Esophagus squamous epithelium (tissue), 5 donors: ENCODE measurements at places on chromosomes 5 and 9.

DNA sequence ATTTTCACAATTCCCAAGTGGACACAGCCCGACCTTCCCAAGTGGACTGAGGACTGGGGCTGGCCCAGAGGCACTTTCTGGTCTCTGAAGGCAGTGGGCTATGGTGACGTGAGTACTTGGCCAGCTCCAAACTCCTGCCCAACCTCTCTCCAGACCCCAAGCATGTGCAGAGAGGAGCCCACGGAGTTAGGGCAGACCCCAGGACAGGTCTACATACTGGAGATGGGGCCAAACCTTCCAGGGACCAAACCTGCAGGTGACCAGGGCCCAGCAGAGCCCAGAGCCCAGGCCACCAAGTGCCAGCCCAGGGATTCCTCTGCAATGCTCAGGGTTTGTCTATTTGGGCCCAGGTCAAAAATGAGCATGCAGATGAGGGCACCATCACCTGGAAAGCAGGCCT, 15.3 kb downstream of the BRD3 start:
- DNase-seq, result no peak

DNA sequence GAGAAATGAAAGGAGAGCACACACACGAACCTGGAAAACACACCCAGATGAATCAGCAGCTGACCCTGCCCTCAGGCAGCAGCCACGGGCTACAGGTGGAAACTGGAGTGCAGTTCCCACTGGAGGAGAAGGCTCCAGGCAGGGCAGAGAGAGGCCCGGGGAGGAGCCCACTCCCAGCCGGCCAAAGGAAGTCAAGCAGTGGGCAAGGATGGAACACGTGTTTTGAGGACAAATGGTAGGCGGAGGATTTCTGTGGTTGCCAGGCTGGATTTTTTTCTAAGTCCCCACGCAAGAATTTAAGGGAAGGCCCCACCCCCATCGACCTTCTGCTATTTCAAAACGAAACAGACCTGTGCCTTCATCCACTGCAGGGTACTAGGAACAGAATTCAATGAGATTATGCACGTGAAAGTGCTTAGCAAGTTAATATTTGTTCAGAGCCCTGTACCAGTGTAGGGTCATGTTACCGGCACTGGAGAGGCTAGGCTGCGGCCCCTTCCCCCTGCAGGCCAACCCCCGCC, 6.8 kb downstream of the EPB41L4B start:
- DNase-seq, result no peak

DNA sequence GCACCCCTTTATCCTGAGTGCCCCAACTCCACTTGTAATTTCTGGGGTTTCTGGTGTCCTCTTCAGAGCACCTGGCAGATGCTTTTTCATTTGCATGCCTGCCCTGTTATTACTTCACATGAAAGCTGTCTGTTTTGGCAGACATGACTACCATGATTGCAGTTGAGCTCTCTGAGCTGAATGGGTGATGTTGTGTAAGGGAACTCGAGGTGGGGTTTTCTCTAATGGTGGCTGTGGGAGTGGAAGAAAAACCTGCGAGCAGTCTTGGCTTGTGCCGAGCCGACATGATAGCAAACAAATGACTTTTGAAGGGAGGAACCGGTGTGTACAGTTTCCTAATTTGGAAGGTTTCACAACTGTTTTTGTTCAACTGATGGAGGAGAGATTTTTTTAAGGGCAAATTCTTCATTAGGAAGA, 196.2 kb downstream of the AOPEP start:
- DNase-seq, result no peak

- DNase-seq, result no peak
These were observed 97.0 kb downstream of the HINT1 start for GRCh38 chr5:131068076-131068475.

- DNase-seq, result no peak
These were observed 18.6 kb upstream of the CARD19 start for GRCh38 chr9:93077367-93077766.

DNA sequence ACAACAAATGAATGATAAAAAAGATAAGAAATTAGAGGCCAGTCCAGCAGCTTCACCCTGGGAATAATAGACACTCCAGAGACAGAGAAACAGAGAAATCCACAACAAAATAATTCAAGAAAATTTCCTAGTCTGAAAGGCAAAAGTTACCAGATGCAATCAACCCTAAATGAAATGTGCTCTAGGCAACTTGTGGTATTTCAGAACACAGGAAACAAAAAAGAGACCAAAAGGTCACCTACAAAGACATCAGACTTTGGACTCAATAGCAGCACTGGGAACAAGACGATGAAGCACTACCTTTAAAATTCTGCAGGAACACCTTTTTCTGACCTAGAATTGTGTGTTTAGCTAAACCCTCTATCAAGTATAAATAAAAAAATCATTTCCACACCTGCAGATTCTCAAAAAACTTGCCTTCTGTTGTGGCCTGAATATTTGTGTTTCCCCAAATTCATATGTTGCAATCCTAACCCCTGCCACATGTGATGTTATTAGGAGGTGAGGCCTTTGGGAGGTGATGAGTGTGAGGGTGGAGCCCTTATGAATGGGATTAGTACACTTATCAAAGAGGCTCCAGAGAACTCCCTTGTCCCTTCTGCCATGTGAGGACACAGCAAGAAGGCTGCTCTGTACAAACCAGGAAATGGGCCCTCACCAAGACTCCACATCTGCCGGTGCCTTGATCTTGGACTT, 5.9 kb upstream of the MAPK9 start:
- no peak for DNase-seq

- no peak for DNase-seq
These were observed 77.4 kb downstream of the C7 start for GRCh38 chr5:40986666-40987065.

- no peak for DNase-seq
These were observed 7.8 kb downstream of the LCP2 start for GRCh38 chr5:170289764-170290163.

DNA sequence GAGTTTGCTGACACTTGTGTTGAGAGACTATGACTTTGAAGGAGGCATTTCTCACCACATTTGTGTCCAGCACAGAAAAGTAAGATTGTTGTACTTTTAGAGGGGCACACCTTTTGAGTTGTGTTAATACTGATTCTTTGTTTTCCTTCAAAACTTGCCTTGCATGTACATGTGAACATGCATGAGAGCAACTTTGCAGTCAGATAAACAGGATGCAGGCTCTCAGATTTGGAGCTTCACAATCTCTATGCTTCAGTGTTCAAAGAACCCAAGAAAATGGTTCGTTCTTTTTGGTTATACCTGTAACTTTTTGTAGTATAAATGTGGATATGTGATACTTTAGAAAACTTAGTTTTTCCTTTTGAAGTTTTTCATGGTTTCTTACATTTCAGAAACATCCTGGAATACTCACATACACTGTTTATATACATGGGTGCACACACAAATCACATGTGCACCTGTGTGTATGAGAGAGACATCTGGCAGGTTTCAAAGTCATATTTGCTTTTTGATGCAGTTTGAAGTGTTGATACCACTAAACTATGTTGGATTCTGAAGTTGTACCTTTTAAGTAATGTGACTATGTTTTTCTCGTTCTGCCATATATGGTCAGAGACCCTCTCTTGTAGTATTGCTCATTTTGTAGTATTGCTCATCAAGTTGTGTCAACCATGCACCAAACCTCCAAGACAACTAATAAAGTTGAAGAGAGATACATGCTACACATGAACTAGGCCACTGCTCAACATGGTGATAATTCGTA, 190.7 kb downstream of the CD180 start:
- no peak for DNase-seq

- DNase-seq, result no peak
These were observed 7.4 kb upstream of the ADAM19 start for GRCh38 chr5:157582731-157583620.

DNA sequence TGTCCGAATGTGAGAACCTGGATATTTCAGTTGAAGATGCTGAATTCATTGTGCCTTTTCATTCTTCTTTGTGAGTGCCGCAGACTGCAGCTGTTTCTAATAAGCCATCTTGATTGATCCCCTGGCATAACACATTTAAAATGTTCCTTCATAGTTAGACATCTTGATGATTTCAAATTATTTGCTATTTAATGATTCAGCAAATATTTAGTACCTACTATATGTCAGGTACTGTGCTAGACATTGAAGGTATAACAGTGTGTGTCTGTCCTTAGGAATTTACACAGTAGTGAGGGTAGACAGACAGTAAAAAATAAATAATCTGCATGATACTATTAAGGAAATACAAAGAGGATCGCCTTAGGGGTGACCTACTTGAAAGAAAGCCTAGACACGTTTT, 61.6 kb downstream of the YTHDC2 start:
- no peak for DNase-seq

DNA sequence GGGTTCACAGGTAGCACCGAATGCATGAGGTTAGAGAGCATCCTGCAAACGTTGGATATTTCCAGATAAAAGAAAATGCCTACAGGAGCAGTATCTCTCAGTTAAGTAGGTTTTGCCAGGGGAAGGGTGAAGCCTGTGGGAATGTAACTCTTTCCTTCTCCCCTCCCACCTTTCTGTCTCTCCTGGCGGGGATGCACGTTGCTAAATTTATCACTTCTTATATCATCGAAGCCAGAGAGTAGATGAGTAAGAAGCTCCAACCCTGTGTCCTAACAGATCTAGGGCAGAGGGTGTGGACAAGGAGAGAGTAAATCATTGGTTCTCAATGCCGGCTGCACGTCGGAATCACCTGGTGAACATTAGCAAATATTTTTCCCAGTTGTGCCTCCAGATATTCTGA, 457.5 kb downstream of the ENC1 start:
- DNase-seq, result no peak

- no peak for DNase-seq
These were observed 29.6 kb upstream of the VLDLR start for GRCh38 chr9:2591967-2592366.

DNA sequence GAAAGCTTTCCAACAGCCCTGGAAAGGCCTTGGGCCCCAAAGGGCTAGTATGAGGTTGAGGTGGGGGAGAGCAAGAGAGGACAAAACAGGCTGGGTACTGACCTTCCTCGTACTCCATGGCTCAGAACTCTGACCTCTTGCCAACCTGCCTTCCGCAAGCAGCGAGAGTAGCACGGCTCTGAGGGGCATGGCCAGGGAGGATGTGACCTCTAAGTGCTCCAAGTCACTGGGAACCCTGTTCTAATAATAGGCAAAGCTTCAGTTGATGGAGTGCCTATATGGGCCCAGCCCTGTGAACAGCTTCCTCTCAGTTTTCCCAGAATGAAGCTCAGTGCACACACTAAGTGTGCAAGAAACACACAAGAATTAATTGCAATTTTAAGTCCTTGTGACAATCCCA, 127.6 kb upstream of the GABRP start:
- DNase-seq, result no peak

- no peak for DNase-seq
These were observed 2.4 kb downstream of the N4BP3 start for GRCh38 chr5:178115814-178116142.

DNA sequence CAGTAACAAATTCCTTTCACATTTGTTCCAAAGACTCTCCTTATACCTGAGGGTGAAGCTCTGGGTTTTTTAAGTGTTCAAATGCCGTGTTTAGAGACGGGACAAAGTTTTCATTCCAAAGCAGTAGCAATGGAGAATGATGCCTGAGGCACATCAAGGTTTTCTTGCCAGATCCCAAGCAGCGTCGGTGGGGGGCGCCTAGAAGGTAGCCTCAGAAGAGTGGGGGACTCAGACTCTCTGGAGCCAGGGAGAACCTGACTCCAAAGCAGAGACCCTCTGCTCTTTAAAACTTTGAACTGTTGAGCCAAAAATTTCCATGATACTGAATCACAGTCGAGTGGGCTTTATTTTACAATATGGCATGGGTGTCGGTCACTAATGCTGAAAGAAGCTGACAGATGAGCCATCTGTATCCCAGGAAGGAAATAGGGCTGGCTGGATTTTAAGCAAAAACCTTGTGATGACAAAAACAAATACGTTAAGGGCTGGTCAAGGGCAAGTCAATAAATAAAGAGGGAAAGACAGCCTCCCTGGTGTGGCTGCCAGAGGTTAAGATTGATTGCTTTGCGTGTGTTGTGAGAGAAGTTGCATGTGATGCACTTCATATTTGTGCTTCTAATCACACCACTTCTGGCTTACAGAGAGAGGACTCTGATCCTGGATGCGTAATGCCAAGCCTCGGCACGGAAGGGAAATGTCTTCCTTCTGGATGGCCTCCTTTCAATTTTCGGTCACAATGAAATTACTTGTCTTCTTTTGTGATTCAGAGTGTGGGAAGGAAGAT, 161.1 kb upstream of the EFNA5 start:
- DNase-seq, result no peak

- no peak for DNase-seq
These were observed 9.6 kb downstream of the LHX6 start for GRCh38 chr9:122218935-122219855.

- DNase-seq, result no peak
These were observed 21.1 kb downstream of the GFPT2 start for GRCh38 chr5:180332051-180332517.

DNA sequence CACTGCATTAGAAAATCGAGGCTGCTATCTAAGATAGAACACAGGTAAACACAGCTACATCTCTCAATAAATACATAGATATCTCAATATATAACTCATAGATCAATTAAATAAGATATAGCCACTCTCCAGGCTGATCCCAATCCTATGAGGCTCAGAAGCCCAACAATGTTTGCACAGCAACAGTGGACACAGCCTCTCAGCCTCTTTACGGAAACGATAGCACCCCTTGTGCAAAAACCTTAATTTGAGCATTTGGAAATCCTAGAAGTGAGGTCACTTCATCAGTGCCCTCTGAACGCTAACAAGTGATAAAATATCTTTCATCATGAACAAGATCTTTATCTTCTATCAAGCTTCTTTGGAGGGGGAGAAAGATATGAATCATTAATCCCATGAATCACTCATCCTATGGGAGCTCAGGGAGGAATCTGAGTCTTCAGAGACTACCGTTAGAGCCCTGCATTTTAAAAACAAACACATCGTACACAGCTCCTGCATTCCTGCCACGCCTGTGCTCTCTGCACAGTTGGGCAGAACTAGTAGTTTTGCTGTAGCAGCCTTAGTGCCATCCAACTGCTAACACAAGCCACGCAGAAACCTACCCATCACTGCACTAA, 71.4 kb downstream of the MED27 start:
- DNase-seq, result no peak

DNA sequence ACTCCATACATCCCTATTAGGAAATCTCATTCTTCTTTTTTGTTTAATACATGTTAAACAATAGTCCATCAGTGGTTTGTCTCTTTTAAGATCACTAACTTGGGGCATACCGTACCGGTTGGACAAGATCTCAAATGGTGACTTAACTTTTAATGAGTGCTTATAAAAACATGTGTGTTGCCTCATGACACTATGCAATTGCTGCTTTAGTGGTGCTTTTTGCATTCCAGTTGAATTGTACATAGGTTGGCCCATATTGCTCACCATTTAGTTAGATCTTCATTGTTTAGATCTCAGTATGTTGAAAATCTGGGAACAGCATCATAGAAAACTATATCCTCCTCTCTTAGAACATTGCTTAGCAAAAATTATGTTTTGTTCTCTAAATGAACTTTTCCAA, 17.8 kb downstream of the C9orf85 start:
- no peak for DNase-seq
